ENCODE measurements at places on chromosomes 16 and 17.

DNA sequence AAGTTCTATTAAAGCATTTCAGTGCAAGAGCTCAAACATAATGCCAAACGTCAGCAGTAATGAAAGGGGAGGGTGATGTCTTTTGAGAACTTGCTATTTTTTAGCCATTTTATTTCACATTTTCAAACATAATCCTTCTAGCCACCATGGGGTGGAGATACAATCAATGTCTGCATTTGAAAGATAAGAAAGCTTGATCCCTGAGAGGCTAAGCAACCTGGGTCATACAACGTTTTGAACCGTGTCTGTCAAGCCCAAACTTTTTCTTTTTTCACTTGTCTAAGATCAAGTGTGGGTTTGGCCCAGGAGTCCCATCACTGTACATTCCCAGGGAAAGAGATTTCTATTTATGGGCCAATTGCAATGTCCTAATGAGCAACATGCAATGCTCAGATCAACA, 331.1 kb downstream of the SLC39A11 start:
- DNase-seq = no peak

- DNase-seq = no peak
Observed at GRCh38 chr17:51598824-51599223, 338.5 kb downstream of the UTP18 start.

- DNase-seq = no peak
Observed at GRCh38 chr17:43591001-43591400, 44.9 kb upstream of the ETV4 start.

DNA sequence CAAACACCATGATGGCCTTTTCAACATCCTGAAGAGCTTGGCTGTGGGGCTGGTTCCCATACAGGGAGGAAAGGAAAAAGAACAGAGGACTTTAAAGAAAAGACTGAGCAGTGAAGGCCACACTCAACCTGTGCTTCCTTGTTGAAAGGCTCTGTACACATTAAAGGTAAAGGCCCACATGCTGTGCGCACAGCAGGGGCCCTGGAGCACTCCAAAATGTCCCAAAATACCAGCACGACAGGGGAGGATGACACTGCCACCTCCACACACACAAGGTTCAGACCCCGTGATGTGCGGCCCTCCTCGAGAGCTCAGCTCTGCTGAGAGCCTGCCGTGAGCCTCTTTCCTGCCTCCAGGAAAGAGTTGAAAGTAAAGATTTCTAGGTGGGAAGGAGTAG, 36.5 kb downstream of the FANCA start:
- no peak for DNase-seq

GRCh38 chr17:77042476-77043231, 98.1 kb upstream of the SEC14L1 start:
- DNase-seq = no peak

DNA sequence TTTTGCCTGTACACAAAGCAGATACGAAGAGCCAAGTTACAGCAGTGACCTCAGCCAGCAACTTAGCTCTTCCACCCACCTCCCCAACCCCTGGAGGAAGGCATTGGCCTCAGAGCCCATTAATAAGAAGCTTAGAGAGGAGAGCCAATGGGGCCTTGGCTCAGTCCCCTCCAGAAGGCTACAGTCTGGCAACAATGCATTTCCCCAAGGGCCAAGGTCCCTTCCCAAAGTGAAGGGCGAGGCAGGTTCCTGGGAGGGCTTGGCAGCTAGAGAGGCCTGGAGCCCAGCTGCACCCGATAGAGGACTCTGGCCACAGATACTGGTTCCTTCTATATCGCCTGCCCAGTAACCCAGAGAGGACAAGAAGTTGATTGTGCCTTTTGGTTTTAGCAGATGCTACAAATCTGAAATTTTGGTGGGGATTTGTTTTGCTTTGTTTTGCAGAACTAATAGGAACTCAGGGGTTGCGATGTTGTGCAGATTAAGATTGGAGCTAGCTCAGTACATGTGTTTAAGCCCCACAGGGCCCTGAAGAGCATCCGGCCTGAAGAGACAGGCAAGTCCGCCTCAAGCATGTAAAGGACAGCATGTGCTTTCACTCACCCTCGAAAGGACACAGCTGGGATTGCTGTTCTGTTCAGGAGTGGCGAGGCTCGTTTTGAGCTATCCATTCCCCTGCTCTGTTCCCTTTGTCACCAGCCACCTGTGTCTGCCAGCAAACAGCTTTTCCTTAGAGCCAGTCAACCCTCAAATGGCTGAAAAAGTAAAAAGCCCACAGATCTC, 12.0 kb upstream of the PNPO start:
- DNase-seq = no peak
